Left ventricle myocardium superior (tissue), 1 donor: ENCODE measurements at places on chromosomes 6 and 20.

DNA sequence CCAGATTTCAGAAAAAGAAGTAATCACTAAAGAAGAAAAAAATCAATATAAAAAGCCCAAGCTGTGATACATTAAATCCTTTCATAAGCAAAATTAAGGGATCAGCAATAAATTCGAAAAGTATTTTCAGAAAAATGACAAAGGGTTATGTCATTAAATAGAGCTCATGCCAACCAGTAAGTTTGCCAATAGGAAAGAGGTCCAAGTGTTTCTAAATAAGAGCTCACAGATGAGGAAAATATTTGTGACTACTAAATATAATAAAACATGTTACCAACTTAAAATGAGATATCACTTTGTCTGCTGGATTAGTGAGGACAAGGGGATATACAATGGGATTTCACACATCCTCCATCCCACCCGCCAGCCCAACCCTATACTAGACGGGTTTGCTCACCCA is 140.3 kb upstream of the EYA4 start:
- no peak for DNase-seq

DNA sequence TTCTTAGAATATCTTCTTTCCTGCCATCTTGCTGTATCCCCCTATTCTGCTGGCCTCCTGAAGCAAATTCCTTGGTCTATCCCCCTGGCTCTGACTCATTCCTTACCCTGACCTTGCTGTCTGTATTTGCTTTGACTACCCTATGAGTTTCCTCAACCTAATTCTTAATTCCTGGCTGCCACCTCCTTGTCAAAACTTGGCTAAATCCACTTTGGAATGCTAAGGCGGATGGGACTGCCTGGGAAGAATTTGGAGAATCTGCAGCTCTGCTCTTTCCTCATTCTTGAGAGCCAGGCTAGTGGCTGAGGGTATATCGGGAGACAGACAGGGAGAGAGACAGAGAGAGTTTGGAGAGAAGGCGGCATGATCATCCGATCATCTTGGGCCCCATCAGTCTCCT is 24.4 kb downstream of the CAP2 start:
- no peak for DNase-seq

- peak; percentile 46 for DNase-seq
Observed at GRCh38 chr6:149934249-149935156, 7.3 kb upstream of the ULBP2 start.

DNA sequence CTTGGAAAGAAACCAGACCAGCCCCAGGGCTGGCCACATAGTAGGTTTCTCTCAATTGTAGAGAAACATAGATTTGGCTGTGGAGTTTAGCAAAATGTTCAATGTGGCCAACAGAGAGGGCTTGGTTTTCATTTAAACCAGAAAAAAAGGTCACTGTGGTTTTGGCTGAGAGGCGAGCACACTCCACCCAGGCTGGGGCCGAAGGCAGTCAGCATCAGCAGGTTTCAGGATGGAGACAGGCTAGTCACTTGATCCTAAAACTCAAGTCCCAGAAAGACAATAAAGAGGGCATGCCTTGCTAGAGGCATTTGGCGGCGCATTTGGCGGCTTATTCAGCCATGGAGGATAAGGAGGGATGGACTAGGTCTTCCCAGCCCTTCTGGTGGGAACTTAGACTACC is 73.1 kb downstream of the PRND start:
- DNase-seq, result no peak
